ENCODE measurements at places on chromosomes 11 and 22.

DNA sequence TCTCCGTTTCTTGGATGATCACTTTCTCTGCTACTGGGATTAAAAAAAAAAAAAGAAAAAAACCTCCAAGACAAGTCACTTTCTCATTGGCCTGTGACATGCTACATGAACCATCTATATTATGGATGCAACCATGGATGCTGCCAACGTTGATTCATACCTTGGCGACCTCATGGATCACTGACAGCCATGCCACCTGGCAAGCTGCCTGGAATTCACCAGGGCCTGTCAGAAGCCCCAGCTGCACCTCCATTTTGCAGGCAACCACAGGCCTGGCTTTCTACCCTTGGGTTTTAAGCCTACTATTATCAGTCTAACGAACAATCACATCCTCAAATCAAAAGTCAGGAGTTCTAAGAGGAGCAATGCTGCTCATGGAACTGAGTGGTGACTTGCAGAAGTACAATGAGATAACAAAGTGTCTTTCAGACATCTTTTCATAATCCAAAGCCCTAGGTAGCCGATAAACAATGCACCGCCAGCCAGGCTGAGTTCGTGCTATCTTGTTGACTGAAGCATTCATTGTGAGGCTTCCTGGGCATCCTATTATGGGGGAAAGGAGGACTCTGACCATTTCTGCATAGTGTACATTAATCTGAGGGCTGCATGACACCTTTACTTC, 48.0 kb upstream of the CADM1 start:
- no peak for DNase-seq

GRCh38 chr11:31676280-31676982, 134.7 kb downstream of the PAX6 start:
- DNase-seq = no peak

DNA sequence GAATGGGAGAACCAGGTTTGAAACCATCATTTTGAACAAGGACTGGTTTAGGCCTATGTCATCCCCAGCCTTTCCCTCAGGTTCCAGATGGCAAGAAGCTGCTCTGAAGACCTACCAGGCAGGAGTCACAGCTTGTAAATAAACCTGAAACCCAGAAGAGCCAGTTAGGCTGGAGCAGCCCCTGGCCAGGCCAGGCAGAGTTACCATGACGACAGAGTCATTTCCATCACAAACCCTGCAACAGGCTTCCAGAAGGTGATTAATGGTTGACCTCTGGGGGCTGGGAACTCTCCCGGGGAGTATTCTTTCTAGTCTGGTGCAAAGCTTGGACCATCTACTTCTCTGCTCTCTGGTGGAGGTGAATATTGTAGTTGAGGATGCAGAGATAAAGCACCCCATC, 164.1 kb upstream of the NCAM1 start:
- DNase-seq = no peak

GRCh38 chr11:834371-835316, 1.9 kb downstream of the CD151 start:
- DNase-seq = peak; percentile 93

- no peak for DNase-seq
Observed at GRCh38 chr11:16862726-16863125, 124.3 kb downstream of the C11orf58 start.

DNA sequence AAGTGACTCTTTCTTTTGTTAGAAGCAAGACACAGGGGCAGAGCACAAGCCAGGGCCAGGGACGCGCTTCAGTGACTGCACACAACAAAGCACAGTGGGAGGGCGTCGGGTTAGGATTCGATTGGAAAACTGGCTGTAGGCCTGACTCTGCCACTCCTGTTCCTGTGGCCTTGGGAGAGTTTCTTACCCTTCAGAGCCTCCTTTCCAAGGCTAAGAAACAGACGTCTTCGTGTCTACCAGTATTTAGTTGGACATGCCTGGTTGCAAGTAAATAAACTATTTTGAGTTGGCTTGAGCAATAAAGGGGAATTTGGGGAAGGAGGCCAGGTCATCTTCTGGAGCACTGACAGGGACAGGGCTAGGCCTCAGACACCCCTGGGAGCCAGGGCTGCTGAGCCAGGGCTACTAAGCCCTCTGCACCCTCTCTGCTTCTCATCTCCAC, 549.1 kb downstream of the INSC start:
- DNase-seq = no peak

GRCh38 chr11:59528711-59529110, 17.4 kb downstream of the OR4D9 start:
- no peak for DNase-seq

GRCh38 chr22:36828815-36829214, 12.0 kb upstream of the PVALB start:
- DNase-seq = peak; percentile 24

DNA sequence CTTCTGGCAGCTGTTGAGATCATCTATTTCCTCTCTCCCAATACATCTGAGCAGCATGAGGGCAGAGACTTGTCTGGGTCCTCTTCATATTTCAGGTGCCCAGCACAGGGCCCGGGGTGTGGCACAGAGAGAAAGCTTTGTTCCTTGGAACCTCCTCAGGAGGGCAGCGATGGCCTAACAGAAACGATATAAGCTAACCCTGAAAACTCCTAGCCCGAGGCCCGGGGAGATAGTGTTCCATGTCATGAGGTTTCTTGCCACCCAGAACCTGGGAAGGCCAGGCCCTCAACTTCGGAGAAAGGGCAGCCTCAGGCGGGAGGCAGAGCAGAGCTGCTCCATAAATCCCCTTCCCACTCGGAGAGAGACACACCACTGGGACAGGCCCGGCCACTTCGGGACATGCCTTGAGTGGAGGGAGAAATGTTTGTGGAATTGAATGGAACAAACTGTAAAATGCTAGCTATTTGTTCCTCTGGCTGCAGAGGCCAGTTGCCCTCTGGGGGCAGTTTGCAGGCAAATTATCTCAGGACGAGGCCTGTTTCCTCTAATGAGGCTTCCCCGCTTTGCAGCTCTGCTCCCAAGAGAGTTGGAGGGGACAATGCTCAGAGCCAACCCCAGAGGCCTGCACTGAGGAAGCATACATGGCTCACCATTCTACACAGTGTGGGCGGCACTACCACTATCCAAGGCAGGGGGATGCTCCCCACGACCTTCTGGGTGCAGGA, 11.6 kb downstream of the ARRB1 start:
- DNase-seq = no peak

DNA sequence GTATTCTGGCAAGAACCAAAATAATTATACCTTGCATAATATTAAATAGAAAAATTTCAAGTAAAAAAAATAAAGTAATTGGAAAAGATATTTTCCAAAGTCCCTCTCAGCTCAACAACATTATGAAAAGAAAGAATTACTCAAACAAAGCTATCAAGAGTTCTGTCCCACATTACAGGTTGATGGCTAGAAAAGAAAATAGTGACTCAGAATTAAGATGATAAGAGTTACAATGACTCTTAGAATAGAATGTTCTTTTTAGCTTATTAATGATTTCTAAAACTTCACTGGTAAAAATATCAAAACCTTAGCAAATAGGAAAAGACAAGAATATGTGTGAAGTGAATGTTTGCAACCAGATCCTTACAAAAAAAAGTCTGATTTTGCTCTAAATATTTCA, 312.5 kb upstream of the PDGFD start:
- no peak for DNase-seq

DNA sequence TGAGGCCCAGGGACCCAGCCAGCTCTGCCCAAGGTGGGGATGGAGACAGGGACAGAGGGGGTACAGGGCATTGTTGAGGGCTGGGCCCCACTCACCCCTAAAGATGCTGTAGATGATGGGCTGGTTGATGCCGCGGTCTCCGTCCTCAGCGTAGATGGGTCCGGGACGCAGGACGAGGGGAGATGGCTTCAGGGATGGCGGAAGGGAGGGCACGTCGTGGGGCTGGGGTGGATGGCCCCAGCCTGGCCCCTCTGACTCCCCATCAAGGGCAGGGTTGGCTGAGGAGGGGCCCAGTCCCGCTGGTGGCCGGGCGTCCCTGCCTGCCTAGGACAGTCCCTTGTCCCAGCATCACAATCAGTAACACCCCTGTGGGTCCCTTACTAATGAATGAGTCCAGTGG, 4.5 kb upstream of the IRF7 start:
- DNase-seq = no peak

DNA sequence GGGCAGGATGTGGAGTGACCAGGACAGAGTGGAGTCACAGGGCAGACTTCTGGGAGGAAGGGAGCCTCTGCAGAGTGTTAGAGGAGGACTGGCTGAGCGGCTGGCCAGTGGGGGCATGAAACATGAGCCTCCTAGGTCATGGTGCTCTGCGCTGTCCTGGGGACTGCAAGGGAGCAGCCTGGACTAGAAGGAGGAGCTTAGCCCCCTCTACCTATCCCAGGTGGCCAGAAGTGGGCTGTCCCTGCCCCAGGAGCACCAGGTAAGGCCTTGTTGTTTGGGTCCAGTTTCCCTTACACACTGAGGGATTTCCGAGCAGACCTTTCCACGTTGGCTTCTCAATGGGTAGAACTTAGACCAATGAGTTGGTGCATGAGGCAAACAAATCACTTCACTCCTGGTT, 7.4 kb downstream of the PKNOX2 start:
- DNase-seq = no peak

GRCh38 chr11:58900479-58901420, 38.5 kb upstream of the GLYATL1 start:
- DNase-seq = no peak

GRCh38 chr11:93577286-93577685, 34.1 kb upstream of the SMCO4 start:
- peak; percentile 20 for DNase-seq

- peak; percentile 63 for DNase-seq
Observed at GRCh38 chr22:21568347-21569075, 997 bp downstream of the UBE2L3 start.

DNA sequence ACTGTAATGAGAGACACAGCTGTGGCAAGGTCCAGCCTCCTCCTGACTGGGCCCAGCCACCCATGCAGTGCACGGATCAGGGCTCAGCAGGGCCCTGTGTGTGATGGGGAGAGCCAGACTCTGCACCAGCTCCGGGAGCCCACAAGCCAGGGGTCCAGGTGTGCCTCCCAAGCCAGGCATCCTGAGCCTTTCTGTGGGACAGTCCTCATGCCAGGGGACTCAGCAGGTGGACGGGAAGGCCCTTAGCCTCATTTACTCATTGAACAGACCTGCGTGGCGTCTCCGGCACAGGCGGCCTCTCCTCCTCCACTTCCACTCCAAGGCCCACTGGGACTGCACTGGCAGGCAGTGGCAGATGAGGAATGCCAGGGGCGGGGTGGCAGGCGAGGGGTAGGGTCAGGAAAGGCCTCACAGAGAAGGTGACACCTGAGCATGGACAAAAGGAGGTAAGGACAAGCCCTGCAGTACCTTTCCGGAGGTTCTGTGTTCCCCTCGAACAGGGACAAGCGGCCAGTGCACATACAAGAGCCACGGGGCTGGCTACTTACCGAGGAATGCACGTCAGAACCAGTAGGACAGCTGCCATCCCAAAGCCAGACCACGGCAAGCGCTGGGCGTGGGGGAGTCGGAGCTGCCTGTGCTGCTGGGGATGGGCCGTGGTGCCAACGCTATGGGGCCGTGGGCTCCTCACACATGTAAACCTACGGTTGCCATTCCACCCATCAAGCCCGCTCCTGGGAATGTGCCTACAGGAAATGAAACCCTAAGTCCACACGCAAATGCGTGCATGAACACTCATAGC, 52.7 kb downstream of the IGF2 start:
- no peak for DNase-seq

- no peak for DNase-seq
Observed at GRCh38 chr22:38249301-38249700, 23.5 kb downstream of the TMEM184B start.

DNA sequence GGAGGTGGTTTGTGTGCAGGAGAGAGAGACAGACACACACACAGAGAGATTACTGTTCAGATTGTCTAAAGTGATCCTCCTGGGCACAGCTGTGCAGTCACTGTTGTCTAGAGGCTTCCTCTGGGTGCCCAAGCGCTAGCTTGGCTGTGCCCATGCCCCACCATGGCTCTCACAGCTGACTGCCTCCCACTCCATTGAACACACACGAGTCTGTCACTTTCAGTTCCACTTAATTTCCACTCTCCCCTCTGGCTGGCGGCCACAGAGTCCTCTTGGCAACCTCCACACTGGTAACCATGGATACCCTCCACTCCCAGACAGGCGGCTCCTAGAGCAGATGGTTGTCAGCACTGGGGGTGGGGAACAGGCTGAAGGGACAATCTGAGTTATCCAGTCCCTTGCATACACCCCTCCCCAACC, 29.1 kb downstream of the MAP6 start:
- no peak for DNase-seq

- DNase-seq = no peak
Observed at GRCh38 chr22:49136816-49137180, 690.9 kb downstream of the BRD1 start.

DNA sequence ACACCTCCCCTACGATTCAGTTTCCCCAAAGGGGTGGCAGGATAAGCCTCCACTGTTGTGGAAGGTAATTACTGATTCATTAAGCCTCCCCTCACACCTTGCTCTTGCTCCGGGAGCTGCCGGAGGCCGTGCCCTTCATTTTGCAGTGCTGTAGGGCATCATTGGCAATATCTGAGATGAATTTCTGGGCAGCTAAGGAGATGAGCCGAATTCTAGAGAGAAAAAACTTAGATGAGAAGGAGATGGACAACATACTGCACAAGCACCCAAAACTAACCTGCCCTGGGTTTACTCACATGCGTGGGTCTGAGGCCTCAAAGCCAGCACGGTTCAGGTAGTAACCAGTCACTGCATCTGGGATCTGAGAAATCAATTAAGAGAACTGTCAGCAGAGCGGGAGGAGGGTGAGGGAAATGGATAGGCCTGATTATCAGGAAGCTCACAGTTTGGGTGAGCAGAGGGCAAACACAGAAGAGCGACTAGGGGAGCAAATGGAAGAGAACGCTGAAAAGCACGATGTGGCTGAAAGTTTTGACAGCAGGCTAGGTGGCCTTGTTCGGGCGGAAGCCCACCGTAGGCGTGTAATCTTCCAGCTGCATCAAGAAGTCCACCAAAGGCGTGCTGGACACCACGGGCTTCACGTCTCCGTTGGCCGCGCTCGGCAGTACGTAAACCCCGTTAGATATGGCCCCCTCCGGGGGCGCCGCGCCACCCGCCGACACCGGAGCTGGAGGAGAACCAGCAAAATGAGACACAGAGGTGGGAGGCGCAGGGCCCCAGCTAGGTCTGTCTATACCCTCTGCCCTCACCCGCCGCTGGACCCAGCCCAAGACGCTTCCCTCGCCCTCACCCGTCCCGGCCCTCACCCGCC, 689 bp downstream of the TAF10 start:
- DNase-seq = peak; percentile 47

- DNase-seq = no peak
Observed at GRCh38 chr11:72363112-72363511, 71.2 kb downstream of the CLPB start.

GRCh38 chr11:44008698-44009097, 39.1 kb upstream of the ACCSL start:
- no peak for DNase-seq

GRCh38 chr11:70322666-70323065, 52.2 kb downstream of the PPFIA1 start:
- DNase-seq = no peak

Data from RKO (cell line).